ENCODE measurements at places on chromosomes 6 and 20. TPM values are rescaled to one million over a fixed set of nuclear protein-coding genes. Genes with fewer than 3 reads are reported as not detected.
A peak's percentile ranks its signal among the peaks of the same experiment; 100 is the strongest.

DNA sequence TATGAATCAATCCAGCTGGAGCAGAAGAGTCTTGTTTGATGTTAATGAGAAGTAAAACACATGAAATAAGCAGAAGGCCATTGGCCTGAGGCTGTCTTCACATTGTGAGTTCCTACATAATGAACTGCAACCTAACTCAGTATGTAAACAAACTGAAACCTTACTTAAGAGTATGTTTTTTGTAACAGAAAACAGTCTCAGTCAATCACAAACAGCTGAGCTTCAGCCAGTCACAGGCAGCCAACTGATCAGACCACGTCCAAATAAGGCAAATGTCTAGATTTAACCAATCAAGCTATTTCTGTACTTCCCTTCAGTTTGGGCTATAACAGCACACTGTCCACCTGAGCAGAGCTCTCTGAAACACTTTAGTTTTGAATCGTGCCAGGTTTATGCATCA lies 234.7 kb downstream of the TRDN start:
- no peak for DNase-seq

- DNase-seq: no peak
Observed at GRCh38 chr6:6287415-6287814, 33.0 kb downstream of the F13A1 start.

Gene TCF21
- 0.41 TPM for total RNA-seq

GRCh38 chr6:6590530-6590929 lies 2.0 kb downstream of the LY86 start:
- DNase-seq: no peak

DNA sequence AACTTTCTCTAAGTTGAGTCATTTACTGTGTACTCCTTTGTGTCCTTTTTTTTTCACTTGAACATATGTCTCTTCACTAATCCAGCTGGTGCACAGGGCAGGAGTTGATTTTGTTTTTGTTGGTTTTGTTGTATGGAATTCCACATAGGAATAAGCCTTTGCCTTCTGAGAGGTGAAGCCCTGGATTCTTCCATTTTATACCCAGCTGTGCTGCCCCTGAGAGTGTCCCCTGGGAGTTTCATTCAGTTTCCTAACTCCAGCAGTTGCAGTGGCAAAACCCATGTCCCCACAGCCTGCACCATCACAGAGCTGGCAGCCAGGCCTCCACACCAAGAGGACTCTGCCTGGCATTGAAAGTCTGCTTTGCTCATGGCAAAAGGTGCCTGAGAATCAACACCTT lies 107.3 kb upstream of the SYNDIG1 start:
- DNase-seq: no peak

DNA sequence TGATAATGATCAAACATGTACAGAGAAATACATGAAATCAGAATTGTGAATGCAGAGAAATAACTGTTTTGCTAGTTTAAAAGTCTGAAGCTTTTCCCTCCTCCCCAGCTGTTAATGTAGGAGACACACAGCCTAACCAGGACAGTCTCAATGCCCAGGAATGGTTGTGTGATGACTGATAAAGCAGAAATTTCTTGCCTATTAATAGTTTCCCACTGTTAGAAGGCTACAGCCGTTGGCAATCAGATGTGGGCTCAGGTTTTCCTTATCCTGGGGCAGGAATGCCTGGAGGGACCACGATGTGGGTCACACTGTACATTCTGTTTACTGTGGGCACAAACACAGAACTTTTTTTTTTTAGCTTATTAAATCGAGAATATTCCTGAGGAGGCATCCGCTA lies 1.9 kb downstream of the PPP1R3D start:
- no peak for DNase-seq

Gene SLC32A1
- not detected for total RNA-seq

Gene DDRGK1
- total RNA-seq: 77.4 TPM

DNA sequence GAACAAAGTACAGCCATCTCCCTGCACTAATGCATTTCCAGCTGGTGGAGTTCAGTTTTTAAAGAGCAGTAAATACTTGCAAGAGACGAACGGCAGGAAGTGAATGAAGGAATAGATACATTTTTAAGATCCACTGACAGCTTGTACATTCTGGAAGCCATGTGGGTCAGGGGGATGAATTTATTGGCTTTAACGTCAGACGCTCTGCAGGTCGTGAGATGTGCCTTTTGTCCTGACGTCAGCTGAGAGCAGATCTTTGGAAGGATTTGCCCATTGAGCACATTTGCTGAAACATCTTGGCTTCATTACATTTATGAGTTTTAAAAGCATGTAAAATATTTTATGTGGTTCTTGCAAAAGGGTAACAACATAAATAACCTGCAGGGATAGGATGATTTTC lies 29.5 kb upstream of the SALL4 start:
- DNase-seq: no peak

Gene TBXT
- total RNA-seq: not detected

- DNase-seq: no peak
Observed at GRCh38 chr20:34512266-34512954, 3.8 kb upstream of the DYNLRB1 start.

Gene PPP1R11
- total RNA-seq: 37.4 TPM

Gene RIMS4
- total RNA-seq: not detected

Gene PTCHD4
- 8.0 TPM for total RNA-seq

GRCh38 chr6:36848658-36849441 lies 9.6 kb upstream of the CPNE5 start:
- no peak for DNase-seq

DNA sequence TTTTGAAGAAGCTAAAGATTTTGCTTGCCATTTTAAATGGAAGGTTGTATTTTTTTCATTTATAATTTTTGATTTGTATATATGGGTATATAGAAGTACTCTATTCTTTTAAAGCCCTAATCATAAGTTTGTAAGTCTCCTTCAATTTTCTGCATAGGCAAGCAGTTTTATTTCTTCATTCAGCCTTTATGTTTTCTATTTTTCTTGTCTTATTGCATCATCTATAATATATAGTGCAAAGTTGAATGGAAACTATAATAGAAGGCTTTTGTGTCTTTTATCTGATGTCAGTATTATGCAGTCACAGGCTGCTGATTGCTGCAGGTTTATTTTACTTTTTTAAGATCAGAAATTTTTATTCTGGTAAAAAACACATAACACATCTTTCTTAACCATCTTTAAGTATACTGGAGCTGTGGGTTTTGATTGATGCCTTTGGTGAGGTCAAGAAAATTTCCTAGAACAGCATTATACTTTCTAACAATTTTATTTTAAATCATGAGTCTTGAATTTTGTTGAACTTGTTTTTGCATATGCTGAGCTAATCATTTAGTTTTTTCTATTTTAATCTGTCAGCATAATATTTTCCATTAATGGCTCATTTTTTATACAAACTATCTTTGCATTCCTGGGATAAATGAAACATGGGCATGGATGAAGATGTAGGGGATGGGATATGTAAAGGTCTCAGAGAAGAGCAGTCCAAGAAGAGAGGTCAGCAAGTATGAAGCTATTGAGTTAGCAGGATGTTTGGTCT lies 366.7 kb upstream of the MAP3K7 start:
- DNase-seq: no peak

DNA sequence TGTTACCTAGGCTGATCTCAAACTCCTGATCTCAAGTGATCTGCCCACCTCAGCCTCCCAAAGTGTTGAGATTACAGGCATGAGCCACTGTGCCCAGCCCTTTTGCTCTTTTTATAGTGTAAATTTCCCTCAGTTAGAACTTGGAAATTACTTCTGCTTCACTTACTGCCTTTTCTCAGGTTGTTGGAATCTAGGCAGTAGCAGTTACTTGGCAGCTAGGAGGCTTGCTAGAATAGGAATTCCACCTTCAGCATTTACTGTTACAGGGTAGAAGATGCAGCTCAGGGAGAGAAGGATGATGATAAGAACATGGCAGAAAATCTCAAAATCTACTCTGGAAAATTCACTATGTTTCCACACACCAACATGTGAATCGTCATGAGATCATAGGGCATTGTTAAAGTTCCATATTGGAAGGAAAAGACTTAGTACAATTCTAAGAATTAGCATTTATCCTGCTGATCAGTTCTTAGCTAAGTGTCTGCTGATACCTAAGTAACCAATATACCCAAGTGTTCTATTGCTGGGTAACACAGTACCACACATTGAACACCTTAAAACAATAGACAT lies 182.2 kb downstream of the SLC16A10 start:
- no peak for DNase-seq

- no peak for DNase-seq
Observed at GRCh38 chr6:167422934-167423333, 98.0 kb downstream of the TTLL2 start.

DNA sequence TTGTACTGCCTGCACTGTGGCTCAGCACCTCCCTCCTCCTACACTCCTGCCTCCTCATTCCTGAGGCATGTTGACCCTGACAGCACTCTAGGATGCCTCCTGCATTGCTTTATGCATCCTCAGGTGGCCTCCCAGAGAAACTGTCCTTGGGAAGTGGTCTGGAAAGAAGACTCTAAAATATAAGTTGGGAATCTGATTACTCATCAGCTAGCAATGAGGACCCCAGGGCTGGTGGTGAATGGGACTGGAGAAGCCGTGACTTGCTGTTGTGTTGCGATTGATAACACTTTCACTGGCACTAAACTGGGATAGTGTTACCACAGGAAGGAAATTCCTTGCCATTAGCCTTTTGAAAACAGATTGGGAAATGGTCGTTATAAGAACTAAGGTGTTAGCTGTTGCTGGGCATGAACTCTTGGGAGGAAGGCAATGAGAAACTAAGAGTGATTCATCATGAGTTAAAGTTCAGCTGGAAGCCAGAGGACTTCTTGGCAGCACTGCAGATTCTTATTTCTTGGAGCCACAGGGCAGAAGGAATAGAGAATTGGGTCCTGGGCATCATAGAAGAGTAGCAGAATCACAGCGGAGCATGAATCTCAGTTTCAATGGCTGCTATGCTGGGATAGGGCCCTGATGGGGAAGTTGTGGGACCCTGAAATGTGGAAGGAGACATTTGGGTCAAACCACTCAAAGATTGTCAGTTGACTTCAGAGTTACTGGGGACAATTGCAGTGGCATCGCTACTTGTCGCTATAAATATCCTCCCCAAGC lies 10.1 kb upstream of the SIRPD start:
- DNase-seq: peak; percentile 71

GRCh38 chr6:15044146-15044882 lies 201.6 kb upstream of the JARID2 start:
- no peak for DNase-seq

Gene HECA
- total RNA-seq: 16.4 TPM

GRCh38 chr6:129795261-129795660 lies 65.9 kb downstream of the TMEM244 start:
- DNase-seq: no peak

GRCh38 chr6:163705923-163706322 lies 291.4 kb downstream of the QKI start:
- no peak for DNase-seq

Gene SRMS
- not detected for total RNA-seq

DNA sequence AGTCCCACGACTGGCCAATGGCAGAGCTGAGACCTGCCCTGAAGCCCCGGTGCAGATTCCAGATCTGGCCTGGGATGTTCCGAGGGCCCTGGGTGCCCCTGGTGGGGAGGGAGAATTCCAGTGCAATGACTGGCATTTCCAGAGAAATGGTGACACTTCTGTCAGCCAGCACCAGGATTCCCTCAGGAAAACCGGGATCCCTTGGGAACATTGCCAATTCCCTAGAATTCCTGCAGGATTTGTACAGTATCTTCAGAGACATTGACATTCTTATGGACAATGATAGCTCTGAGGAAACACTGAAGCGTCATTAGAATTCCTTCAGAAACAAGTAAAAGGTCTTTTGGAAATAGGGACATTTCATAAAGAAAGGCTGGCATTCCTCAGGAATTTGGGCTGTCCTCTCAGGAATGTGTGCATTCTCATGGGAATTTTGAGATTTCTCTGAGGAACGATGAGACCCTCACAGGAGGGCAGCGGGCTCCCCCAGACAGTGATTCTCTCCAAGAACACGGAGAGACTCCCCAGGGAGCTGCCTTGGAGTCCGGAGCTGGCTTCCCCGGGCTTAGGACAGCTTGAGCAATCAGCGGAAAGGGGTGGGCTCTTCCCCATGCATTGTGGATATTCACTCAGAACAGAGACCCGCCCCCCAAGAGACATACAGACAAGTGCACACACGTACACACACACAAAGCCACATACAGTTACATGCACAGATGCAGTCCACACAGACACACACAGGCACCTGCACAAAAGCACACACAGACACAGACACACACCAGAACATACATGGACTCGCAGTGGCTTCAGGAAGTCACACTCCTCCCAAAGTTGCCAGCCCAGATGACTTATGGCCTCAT lies 35.2 kb upstream of the BPIFA2 start:
- DNase-seq: no peak

DNA sequence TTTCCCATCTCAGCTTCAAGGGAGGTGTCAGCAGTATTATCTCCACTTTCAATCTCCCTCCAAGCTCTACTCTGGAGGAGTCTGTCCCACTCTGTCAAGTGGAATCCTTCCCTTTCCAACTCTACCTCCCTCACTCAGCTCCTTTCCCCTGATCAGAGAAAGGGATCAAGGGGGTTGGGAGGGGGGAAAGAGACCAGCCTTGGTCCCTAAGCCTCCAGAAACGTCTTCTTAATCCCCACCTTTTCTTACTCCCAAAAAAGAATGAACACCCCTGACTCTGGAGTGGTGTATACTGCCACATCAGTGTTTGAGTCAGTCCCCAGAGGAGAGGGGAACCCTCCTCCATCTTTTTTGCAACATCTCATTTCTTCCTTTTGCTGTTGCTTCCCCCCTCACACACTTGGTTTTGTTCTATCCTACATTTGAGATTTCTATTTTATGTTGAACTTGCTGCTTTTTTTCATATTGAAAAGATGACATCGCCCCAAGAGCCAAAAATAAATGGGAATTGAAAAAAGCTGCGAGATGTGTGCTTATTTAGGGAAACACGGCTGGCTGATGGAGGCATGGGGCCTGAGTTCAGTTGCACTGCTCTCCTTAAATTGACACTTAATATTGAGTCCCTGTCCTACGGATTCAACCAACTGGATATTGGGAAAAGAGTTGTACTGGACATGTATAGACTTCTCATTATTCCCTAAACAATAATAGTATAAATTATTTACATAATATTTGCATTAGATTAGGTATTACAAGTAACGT lies 4.9 kb downstream of the TUBB start:
- DNase-seq: no peak

Gene HAO1
- not detected for total RNA-seq

- DNase-seq: no peak
Observed at GRCh38 chr6:27374824-27375612, 13.5 kb upstream of the ZNF391 start.

Gene SLC17A4
- not detected for total RNA-seq

- DNase-seq: no peak
Observed at GRCh38 chr6:136955123-136955522, 33.0 kb downstream of the SLC35D3 start.

DNA sequence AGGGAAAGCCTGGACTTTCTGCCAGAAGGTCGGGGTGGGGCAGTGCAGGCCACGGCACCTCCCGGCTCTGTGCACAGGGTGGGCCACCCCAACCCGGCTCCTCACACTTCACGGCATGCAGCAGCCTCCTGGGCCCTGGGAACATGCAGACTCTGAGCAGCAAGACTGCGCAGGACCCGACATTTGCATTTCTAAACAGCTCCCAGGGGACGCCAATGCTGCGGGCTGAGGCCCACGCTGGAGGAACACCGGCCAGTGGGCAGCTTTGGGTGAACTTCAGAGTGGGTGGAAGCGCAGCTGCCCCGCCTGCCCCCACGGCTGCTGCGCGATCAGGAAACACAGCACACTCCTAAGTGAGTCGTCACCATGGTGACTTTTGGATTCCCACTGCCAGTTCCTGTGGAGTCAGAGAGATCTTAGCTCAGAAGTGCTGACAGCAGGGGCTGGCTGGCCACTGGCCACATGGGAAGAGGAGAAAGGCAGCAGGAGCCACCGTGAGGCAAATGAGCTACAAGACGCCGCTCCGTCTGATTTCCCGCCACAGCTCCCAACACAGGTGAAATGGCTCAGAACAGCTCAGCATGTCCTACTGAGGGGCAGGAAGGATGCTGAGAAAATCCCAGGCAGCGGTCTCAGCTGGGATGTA lies 52.1 kb downstream of the RNASET2 start:
- no peak for DNase-seq

Data from glomerular endothelial cell (primary cell).